Stimulated activated CD4-positive, alpha-beta T cell treated with anti-CD3 and anti-CD28 coated beads, TNF-alpha, amount 100 ng/mL, for 4 hours (primary cell): ENCODE measurements at places on chromosomes 3 and 15.
A peak's percentile ranks its signal among the peaks of the same experiment; 100 is the strongest.

- no peak for DNase-seq
Measured at GRCh38 chr15:42402455-42403205, 43.3 kb downstream of the CAPN3 start.

GRCh38 chr3:66597308-66597863 lies 96.6 kb upstream of the LRIG1 start:
- no peak for DNase-seq

GRCh38 chr15:98043160-98044014 lies 82.9 kb downstream of the ARRDC4 start:
- DNase-seq = no peak

GRCh38 chr3:179451265-179452175 lies at the start of gene GNB4:
TSS of gene GNB4 (minus strand) at chr3:179451470. CDS start at chr3:179426200, 25,270 bp downstream.
- peak; percentile 10 for DNase-seq

DNA sequence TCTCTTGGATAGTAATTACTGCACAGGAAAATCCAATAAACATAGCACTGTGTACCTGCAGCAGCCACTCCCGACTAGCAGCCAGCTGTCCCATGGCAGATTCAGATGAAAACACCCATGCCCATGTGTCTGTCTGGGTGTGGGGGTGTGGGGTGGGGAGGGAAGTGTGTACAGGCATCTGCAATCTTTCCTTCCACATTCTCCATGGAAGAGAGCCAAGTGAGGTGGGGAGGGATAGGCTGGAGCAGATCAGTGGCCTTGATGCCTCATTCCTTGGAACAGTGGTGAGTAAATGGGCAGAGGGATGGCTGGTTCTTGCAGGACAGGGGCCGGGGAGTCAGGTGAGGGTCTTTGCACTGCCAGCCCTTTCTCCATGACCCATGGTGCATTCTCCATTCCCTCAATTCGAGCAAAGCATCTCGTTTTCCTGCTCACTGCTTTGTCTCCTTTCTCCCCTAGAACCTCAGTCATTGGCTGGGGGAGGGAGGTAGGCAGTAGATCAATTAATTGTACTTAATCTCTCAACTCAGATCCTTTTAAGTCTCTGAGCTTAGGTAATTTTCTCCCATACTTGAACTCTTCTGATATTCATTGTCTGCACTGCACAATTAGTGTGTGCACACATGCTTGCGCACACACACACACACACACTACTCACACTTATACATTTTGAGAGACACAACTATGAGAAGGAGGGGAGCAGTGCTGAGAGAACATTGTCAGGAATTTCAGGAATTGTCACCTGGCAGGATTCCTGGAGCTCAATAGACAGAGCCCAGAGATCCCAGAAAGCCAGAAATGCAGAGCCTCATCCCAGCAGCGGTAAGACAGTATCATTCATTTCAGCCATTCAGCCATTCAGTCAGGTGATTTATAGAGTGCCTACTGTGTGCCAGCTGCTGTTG lies 31.9 kb downstream of the PDIA5 start:
- DNase-seq = no peak

GRCh38 chr15:57516327-57517029 lies 75.2 kb upstream of the MYZAP start:
- no peak for DNase-seq

- DNase-seq = no peak
Measured at GRCh38 chr15:77493324-77493907, 72.7 kb downstream of the HMG20A start.

DNA sequence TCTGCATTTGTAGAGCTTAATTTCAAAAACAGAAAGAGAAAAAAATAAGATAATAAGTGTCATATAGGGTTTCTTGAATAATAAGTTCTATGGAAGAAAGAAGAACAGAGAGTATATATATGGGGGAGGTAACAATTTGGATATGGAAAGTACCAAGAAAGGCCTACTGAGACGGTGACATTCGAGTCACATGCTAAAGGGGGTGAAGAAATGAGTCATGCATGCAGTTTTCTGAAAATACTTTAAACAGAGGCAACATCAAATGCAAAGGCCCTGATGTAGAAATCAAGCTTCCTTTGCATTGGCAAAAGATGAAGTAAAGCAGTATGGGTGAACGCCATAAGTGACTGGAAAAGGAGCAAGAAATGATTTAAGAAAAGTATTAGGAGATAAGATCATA lies 371.6 kb upstream of the ZNF385D start:
- no peak for DNase-seq

- no peak for DNase-seq
Measured at GRCh38 chr3:139301183-139301582, 42.6 kb upstream of the MRPS22 start.

DNA sequence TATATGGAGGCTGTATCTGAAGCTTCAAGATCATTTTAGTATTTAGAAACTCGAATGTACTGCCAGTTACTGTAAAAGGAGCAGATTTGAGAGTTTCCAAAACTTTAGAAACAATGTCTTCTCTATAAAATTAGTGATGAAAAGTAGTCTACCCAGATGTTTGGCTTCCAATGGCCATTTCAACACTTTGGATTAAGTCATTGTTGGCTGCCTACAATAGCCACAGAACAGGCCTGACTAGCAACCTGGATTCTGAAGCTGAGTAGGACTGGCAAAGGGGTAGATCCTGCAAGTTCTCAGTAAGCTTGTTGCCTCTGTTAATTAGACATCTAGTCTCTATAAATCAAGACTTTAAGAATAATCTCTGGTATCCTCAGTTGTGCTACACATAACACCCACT lies 239.0 kb upstream of the KCNMB2 start:
- DNase-seq = no peak

GRCh38 chr3:193348686-193349085 lies 29.9 kb downstream of the ATP13A5 start:
- DNase-seq = no peak

- no peak for DNase-seq
Measured at GRCh38 chr15:72161361-72162132, 36.0 kb downstream of the GRAMD2A start.

GRCh38 chr3:110955301-110955880 lies 116.2 kb upstream of the NECTIN3 start:
- no peak for DNase-seq

GRCh38 chr3:136546720-136547119 lies 205.5 kb downstream of the STAG1 start:
- no peak for DNase-seq

GRCh38 chr3:70811880-70812279 lies 499.4 kb upstream of the MDFIC2 start:
- no peak for DNase-seq

DNA sequence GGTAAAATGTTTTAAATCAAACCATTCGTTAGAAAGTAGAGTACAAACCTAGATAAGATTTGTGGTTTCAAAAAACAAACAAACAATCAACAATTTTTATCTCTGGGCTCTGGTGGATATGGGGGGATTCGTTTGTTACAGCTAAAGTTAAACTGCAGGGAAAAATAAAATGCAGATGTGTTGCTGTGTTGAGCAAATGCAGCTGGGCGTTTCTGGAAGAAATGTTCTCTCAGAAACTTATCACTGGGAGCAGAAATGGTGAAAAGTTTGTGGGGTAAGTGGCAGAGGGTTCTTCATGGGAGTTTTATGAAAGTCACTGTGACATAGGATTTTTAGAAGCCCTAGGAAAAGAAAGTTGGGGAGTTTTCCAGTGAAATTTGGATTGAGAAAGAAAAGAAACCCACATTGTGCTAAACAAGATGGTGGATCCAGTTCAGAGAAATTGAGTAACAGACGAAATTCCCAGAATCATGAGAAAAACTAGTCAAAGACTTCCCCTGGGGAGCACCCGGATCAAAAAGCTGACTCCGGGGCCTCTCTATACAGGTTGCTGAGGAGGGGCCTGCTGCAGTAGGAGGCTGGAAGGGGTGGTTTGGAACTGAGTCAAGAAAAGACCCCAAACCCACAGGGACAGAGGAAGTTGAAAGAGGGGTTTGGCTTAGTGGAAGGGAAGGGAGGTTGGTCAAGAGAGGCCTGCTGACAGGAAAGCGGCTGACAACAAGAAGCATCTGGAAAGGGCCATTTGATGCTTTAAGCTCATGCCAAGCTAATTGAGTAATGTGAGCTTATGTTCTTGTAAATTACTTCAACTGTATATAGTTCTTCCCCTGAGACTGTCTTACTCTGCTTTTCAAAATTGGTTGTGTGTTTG lies 108.7 kb downstream of the RARB start:
- no peak for DNase-seq
